ENCODE measurements at places on chromosomes 1 and 21. TPM values are rescaled to one million over a fixed set of nuclear protein-coding genes. Genes with fewer than 3 reads are reported as not detected.

- ATAC-seq, result no peak
Measured at GRCh38 chr1:187041104-187041503, 212.4 kb downstream of the PLA2G4A start.

DNA sequence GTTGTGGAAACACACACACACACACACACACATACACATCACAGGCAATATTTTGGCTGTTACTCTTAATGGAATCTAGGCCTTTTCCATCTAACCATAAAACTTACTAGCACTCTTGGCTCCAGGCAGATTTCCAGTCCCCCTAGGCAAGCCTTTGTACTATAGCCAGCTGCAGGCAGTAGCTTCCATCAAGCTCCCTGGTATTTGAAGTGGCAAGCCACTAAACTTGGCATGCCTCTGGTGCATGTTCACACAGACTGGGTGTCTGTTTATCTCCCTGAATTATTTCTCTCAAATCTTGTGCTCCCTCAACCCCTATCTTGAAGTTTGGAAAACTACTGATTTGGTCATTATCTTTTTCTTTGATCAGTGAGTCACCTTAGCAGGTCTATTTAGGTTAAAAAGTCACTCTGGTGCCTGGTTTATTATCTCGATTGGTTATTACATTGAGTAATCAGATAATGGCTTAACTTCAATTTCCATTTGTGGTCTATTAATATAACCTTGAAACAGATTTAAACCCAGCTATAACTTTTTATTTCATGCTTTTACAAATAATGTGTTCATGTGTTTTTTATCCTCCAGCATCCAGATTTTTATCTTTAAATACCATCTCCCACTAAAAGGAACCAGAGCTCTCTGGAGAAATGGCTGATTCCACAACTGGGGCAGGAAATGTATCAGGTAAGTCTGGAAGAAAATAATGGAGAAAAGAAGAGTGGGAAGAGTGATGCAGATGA, 2.7 kb upstream of the RBM15 start:
- no peak for ATAC-seq

DNA sequence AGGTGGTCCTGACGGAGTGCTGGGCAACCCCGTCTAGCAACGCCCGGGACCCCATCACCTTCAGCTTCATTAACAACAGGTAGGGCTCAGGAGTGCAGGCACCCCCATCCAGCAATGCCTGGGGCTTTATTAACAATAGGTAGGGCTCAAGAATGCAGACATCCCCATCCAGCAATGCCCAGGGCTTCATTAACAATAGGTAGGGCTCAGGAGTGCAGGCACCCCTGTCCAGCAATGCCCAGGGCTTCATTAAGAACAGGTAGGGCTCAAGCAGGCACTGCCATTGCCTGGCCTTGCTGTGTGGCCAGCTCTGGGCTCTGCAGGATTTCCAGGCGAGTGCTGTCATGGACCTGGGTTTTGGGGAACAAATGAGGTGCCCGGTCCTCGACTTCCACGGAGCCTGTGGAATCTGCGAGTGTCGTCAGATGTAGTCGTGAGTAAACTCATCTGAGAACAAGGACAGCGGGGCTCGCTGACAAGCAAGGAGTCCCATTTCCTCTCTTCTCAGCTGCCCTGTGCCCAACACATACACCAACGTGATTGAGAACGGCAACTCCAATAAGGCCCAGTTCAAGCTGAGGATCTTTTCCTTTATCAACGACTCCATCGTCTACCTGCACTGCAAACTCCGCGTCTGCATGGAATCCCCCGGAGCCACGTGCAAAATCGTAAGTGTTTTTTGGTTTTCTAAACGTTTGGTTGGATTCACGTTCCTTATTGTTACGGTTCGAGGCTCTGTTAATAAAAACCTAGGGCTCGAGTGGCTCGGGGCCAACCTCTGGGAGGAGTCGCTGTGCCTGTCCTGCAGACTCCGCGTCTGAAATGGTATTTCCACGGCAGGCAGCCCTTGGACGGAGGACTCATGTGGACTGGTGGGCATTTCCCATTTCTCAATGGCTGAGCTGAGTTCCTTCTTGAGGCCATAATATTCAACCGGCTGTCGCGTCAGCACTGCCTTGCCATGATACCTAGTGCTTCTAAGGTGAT, 56.3 kb downstream of the UMODL1 start:
- ATAC-seq, result no peak

- ATAC-seq, result no peak
Measured at GRCh38 chr1:119531606-119532323, 24.8 kb downstream of the HSD3B1 start.

DNA sequence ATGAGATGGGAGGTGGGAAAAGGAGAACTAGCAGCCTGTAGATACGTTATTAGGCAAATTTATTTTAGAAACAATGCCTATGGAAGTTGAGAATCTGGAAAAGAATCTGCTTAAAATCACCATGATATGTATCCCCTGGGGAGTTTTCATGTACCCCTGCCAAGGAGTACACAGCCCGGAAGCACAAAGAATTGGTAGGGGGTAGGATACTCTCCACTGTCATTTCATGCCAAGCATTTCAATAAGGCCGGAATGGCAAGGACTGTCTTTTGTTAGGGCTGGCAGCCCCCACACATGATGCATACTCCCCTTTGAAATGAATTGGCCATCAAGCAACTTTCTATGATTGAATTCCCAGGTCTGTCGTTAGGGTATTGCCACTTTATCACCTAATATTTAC, 111.5 kb upstream of the APP start:
- ATAC-seq, result no peak

DNA sequence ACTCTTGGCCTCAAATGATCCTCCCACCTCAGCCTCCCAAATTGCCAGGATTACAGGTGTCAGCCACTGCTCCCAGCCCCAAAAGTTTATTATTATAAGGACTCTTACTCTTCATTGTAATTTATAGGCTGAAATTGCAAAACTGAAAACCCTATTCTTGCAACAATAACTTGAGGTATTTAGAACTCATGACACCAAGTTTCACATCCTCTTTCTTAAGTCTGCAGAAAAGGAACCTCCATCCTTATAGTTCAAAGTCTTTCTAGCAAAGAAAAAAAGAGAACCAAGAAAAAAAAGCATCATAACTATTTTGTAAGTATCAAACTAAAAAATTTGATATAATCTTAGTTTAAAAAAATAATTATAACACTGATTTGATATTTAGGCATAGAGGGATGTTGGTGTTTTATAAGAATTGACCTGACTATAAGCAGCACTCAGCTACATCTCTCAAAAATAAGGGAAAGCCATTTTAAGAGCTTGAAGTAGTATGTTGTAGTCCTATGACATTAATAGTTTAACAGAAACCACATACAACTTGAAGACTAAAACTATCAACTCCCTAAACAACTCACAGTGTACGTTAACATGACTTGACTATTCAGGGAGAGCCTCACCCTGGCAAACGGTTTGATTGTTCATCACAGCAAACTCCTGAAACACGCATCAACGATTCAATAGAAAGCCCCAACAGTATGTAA, 122.4 kb downstream of the AKT3 start:
- ATAC-seq, result no peak

DNA sequence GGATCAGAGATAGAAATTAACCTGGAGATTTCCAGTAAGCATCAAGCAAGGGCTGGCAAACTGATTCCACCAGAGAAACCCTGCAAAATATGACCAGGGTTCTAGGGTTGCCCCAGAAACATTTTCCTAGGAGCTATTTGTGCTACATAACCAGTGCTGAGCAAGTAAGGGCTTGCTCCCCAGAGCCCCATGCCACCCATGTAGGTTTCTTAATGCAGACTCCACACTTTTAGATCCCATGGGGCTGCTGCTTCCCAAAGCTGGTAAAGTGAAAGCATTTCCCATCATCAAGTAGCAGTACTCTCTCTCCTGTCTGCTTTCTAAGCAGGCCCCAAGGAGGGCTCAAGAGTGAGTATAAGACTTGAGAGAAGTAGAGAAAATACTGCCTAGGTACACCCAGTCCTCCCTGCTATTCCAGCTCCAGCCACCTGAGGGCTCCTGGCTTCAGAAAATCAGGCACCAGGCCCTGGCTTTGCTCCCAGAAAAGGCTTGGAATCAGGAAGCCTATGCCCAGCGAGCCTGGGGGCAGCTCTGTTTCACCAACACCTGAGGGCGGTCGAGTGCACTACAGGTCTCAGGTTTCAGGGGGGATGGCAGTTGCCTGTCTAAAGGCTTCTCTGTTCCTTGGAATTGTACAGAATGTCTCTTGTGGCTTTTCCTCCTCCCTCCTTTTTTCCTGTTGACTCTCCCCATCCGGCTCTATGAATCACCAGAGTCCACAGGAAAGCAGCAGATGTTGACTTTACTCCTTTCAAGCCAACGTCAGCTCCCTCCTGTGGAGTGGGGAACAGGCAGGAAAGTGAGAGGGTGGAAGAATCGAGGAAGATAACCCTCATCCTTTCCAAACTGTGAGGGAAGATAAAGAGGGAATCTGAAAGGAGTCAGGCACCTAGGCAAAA, 6.2 kb upstream of the ANKRD35 start:
- peak; percentile 100 for ATAC-seq

GRCh38 chr1:201470581-201470980, 1.6 kb upstream of the PHLDA3 start:
- ATAC-seq, result no peak

DNA sequence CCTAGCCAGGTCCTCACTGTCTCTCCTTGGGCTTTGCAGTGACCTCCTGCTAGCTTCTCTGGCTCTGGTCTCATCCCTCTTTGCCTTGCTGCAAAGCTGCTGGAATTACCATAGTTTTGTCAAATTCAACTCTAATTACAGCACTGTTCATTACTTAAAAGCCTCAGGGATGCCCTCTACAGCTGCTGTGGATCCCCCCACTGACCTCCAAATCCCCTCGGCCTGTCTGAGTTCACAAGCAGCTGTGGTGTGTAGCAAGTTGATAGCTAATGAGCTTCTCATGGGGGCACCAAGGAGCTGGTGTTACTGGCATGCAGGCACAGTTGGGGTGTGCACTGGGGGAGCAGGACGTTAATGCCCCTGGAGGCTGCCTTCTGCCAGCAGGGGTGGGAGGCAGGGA, 24.8 kb downstream of the NIPAL3 start:
- no peak for ATAC-seq

DNA sequence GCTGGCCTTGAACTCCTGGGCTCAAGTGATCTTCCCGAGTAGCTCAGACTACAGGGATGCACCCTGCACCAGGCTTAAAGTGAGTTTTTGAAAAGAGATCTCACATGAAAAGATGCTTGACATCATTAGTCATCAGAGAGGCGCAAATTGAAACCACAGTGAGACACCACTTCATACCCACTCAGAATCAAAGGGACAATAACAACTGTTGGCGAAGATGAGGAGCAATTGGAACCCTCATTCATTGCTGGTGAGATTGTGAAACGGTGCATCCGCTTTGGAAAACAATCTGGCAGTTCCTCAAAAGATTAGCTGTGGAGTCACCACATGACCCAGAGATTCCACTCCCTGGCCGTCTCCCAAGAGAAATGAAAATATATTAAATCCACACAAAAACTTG, 122.3 kb downstream of the PGBD5 start:
- ATAC-seq, result no peak

DNA sequence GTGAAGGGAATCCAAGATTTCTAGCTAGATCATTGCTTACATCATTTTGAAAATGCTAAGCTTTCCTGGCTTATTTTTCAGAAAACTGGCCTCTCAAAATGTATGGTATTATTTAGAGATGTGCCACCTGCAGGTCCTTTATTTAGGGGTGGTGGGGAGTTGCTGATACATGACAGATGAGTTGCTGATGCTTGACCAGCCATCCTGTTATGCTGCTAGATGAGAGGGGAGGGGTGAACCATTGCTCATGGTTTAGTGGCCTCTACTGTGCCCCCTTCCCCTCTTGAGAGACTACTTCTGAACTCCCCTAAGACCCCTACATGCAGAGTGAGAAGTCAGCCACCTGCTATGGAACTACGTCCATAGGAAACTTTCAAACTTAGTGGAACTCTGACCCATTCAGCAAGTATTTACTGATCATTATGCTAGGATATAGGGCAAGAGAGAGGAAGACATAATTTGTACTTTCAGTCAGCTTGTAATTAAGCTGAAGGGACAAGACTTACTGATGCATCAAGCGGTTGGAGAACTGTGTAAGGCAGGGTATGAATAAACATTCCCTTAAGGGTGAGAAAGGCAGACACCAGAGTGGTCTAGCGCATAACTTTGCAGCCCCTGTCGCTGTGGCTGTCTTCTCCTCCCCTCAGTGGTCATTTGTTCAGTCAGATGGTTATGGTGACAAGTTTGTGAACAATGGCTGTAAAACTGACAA, 34.6 kb downstream of the SLAMF6 start:
- ATAC-seq, result no peak

GRCh38 chr1:64983110-64983509, 16.8 kb upstream of the JAK1 start:
- peak; percentile 86 for ATAC-seq

DNA sequence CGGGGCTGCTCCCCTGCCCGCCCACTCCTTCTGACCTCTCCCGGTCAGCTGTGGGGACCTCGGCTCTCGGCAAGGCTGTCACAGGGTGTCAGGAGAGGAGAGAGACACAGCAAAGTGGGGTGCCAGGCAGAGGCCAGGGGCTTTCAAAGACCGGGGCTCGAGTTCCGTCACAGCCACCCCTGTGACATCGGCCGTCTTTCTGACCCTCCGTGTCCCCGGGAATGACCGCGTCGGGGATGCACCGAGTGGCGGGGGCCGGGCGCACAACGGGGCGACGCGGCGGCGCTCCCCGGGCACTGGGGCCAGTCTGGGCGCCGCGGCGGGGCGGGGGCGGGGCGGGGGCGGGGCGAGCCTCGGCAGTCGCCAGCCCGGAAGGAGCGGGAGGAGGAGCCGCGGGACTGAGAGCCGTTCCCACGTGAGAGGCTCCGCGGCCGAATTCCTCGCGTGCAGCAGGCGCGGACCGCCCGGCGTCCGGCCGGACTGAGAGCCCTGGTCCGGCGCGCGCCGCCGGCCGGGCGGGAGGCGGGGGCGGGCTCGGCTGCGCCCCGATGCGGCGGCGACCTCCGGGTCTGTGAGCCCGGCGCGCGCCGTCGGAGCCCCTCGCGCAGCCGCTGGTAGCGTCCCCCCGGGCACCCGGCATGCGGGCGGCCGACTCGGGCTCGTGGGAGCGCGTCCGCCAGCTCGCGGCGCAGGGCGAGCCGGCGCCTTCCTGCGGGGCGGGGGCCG, 229.7 kb upstream of the TMEM51 start:
- peak; percentile 73 for ATAC-seq

Gene IQGAP3
- total RNA-seq, result 10.7 TPM

Gene SELENBP1
- 2.6 TPM for total RNA-seq

Gene GJA4
- total RNA-seq, result 0.43 TPM

Gene SYCP1
- 0.75 TPM for total RNA-seq
